ENCODE measurements at places on chromosomes 6 and 20.

DNA sequence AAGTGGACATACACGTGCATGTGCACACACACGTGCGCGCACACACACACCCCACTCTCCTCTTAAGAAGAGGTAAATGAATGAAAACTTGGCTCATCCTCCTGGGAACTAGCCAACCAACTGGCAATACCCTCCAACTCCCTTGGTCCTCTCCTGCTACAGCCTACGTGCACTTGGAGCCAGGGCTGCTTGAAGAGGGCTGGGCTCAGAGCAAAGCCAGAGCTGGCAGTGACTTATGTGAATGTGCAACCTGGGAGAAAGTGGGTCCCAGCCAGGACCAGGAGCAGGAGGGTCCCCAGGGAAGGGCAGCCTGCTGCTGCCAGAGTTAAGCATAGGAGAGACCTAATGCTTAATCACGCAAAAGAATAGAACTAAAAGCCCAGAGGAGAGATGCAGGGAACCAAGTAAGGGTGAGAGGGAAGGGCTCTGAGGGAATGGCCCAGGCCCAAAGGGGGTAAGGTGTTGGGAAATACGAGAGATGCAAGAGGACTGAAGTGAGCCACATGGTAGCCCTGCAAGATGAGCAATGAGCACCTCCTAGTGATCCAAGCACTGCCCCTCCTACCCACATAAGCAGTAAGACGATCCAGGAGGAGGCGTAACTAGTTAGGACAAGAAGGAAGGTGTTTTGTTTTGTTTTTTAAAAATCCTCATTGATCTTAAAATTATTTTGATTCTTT, 24.7 kb downstream of the TRAF3IP2 start:
- DNase-seq: no peak

DNA sequence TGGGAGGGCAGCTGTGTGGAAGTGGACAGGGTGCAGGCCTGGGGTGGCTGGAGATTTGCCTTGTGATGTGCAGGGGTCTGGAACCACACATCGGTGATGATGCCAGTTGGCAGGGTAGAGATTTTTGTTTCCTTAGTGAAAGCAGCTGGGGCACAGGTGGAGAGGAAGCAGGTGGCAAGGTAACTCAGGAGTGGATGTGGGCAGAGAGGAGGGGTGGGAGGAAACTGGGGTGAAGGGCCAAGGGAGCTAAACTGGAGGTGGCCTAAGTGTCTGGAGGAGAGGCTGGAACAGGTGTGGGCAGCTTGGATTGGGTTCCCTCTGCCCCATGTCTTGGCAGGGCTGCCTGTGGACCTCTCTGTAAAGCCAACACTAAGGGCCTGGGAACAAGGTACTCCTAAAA, 4.7 kb upstream of the SCUBE3 start:
- no peak for DNase-seq

DNA sequence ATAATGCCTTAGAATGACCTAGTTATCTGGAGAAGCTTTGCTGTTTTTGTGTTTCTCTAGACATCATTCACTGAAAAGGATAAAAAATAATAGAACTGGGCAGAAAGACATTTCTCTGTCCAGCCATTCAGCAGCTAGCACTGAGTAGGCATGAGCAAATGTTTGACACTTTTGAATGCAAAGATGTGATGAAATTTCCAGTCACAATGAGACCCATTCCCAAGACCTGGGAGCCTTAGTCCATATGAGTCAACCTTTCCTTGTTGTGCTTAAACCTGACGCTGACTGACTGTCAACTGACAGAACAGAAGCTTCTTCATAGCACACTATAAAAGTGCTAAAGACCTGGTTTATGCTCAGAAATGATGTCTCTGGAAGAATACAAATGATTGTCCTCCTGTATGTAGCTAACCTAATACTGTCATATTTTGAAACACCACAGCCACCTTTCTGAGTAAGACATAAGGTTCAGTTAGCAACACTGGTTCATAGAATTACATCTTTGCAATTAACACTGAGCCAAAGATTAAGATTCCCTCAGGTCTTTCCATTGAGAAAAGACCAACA, 17.1 kb downstream of the RALGAPA2 start:
- no peak for DNase-seq

- DNase-seq: no peak
Observed at GRCh38 chr6:114651611-114652010, 308.8 kb upstream of the HS3ST5 start.

DNA sequence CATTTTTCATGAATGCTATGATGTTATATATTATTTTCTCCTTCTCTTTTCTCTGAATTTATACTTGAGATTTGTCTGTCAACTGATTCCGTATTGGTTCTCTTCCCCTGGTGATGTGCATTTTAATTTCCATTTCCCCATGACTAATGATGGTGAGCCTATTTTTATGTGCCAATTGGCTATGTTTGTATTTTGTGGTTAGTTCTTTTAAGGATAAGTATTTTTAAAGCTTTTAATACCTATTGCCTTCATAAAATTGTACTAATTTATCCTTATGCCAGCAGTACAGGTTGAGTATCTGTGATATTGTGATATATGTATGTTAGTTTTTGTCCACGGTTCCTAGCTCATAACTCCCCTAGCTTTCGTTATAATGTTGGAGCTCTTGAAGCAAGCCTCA, 2.8 kb downstream of the POLH start:
- DNase-seq: no peak

DNA sequence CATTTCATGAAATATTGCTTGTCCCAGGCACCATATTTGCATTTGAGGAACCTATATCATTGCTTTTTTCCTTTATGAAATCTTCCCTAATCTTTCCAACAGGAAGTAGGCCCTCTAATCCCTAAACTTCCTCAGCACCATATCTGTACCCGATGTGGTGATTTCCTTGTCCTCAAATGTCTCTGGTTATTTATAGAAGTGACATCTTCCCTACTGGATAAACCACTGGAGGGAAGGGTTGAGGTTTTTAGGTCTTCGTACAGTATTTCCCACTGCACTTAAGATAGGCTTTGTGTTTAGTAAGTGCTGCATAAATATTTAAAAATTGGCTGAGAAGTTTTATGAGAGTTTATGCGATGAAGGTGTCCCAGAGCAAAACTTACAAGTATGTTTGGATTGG, 54.9 kb upstream of the TMEM170B start:
- no peak for DNase-seq

DNA sequence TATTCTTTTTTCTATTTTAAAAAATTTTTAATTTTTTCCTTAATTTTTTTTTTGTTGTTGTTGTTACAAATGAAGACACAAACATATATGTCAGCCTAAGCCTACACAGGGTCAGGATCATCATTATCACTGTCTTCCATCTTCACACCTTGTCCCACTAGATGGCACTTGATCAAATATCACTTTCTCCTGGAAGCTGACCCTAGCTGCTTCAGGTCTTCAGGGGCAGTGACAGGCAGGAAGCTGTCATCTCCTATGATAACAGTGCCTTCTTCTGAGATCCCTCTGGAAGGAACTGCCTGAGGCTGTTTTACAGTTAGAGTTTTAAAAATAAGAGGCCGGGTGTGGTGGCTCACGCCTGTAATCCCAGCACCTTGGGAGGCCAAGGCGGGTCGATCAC, 70.2 kb upstream of the EEF1E1 start:
- DNase-seq: no peak

GRCh38 chr6:151705993-151706733, 101.3 kb upstream of the ESR1 start:
- no peak for DNase-seq

GRCh38 chr6:56927538-56928453, 27.1 kb upstream of the BEND6 start:
- peak; percentile 24 for DNase-seq

- no peak for DNase-seq
Observed at GRCh38 chr20:23155141-23155590, 69.0 kb upstream of the CD93 start.

DNA sequence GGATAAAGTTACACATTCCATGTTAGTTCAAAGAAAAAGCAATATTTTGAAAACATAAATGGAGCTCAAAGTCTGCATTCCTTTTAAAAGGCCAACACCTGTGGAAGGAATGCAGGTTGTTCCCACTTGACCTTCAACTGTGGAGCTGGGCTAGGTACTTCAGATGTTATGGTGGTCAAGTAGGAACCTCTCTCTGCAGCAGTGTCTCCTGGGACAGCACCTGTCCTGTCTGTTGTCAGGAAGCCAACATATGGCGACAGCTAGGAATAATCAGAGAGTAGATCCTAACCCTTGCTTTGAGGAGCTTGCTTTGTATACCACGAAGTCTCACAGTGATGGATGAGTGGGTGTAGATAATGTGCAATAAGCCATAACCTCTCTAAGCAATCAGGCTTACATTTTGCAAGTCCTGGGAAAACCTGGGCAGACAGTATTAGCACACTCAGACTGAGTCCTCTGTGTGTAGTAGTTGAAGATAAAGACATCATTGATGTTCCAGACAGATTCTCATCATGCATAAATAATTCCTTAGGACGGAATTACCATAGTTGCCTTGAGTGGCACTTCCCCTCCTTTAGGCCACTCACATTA, 347.5 kb downstream of the PRL start:
- peak; percentile 12 for DNase-seq

DNA sequence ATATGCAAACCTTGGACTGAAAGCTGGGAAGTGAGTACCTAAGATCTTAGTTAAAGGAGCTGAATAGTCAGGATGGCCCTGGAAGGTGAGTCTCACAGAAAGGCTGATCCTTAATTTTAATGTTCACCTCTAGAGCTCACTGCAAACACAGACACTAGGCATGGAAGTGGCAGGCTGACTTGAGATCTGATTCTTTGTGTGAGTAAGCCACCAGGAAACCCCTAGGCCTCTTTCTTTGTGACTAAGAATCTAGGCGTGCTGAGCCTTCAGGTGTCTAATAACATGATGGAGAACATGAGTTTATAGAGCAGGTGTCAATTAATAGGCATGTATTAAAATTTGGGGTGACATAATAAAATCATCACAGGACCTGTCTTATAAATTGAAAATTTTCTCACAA, 642.2 kb downstream of the EYS start:
- DNase-seq: no peak

- no peak for DNase-seq
Observed at GRCh38 chr6:8839626-8840025, 404.3 kb upstream of the SLC35B3 start.

GRCh38 chr6:111628142-111628850, 22.6 kb upstream of the TRAF3IP2 start:
- no peak for DNase-seq

DNA sequence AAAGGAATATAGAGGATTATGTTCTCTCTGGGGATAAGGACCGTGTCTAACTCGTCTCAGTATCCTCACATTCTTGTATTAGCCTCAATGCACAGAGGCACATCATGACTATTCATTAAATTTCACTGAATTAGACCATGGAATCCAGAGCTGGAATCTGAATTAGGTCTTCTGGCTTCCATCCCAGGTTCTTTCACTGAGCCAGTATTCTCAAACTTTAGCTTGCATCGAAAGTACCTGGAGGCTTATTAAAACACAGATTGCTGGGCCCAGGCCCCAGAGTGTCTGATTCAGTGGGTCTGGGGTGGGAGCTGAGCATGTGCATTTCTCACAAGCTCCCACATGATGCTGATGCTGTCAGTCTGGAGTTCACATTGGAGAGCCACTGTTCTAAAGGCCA, 142.0 kb downstream of the UST start:
- DNase-seq: no peak

DNA sequence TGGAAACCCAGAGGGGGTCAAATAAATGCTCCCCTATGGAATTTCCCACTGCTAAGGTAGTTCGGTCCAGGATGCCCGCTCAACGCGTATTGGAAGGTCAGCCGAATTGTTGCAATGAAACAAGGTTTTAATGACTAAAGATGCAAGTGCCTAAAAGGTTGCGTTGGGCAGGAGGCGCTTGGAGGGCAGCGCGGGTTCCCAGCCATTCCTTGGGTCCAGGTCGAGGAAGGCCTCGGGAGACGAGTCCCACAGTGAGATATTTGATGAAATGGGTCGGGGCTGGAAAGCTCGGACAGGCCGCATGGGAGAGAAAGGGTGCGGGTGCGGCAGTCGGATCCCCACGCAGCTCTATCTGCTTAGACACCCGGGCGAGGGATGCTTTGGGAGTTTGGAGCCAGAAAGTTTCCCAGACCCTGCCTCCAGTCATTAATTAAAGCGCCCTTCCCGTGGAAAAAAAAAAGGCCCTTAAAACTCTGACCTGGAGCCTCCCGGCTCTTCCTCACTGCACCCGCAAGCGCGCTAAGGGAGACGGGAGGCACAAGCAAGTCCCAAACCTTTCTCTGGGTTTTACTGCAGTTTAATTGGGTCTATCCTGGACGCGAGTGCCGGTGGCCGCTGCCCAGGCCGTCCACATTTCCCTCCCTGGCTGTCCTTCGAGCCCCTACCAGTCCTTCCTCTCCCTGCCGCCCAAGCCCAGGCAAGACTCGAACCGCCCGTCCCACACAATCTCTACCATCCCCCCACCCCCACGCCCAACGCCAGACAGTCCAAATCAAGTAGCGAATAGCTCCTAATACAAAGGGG, 24.2 kb downstream of the TFAP2A start:
- no peak for DNase-seq

GRCh38 chr6:96065213-96065612, 49.4 kb downstream of the FUT9 start:
- DNase-seq: no peak

DNA sequence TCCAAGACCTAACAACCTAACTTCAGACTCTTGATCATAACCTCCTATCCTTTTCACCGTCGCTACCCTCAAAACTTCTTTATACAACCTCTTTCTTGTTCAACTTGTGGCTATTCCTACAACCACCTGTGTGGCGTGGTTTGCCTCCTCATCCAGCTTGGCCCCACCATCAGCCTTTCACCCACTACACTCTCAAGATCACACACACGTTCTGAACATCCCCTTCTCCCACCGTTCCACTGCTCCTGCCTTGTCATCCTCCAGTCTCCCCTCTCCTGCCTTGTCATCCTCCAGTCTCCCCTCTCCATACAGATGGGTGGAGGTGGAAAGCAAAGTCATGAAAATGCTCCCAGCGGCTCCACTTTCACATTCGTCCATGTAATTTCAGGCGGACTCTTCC, 14.0 kb downstream of the MAK start:
- DNase-seq: no peak

- peak; percentile 10 for DNase-seq
Observed at GRCh38 chr6:83518816-83519480, 6.6 kb downstream of the PRSS35 start.

DNA sequence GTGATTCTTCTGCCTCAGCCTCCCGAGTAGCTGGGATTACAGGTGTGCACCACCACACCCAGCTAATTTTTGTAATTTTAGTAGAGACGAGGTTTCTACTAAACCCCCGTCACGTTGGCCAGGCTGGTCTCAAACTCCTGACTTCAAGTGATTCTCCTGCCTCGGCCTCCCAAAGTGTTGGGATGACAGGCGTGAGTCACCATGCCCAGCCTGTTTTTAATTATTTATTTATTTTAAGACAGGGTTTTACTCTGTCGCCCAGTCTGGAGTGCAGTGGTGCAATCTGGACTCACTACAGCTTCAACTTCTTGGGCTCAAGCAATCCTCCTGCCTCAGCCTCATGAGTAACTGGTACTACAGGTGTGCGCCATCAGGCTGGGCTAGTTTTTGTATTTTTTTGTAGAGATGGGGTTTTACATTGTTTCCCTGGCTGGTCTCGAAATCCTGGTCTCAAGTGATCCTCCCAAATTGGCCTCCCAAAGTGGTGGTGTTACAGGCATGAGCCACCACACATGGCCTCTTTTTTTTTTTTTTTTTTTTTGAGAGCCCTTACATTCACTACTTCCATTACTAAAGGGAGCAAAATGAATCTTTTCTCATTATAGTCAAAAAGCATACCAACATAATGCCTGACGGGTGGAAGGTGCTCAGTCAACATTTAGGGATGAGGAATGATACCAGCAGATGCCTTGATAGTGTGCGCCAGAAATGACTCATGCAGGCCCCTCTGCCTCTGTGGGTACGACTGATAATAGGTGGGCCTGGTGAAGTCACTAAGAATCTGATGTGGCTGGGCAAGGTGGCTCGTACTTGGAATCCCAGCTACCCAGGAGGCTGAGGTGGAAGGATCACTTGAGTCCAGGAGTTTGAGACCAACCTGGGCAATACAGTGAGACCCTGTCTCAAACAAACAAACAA, 17.8 kb upstream of the RALGAPB start:
- DNase-seq: no peak

Measured in urothelium cell line (cell line).